WERI-Rb-1 (cell line): ENCODE measurements at places on chromosomes 11 and 22.
A peak's percentile ranks its signal among the peaks of the same experiment; 100 is the strongest.

DNA sequence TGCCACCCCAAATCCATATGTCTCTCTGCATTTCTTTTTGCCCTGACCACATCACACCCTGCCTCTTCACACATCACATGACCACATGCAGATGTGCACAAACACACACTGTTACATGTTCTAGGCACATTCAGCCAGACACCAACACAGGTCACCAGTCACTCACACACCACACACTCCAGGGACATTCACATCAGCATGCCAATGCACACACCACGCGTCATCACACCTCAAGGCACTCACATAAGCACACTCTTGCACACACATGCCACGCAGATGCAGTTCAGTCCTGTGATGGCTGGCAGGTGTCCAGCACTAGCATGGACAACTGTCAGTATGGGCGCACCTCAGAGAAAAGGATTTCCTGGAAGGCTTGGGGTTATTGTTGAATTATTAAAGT lies 77.0 kb upstream of the MYOD1 start:
- no peak for DNase-seq

GRCh38 chr11:44997566-44997965 lies 46.9 kb upstream of the TP53I11 start:
- DNase-seq, result peak; percentile 69

GRCh38 chr11:134562941-134563471 lies 151.0 kb upstream of the B3GAT1 start:
- DNase-seq, result no peak

- no peak for DNase-seq
Measured at GRCh38 chr11:35141571-35141971, 2.6 kb downstream of the CD44 start.

GRCh38 chr11:61642162-61642561 lies 38.0 kb upstream of the DAGLA start:
- DNase-seq, result no peak

DNA sequence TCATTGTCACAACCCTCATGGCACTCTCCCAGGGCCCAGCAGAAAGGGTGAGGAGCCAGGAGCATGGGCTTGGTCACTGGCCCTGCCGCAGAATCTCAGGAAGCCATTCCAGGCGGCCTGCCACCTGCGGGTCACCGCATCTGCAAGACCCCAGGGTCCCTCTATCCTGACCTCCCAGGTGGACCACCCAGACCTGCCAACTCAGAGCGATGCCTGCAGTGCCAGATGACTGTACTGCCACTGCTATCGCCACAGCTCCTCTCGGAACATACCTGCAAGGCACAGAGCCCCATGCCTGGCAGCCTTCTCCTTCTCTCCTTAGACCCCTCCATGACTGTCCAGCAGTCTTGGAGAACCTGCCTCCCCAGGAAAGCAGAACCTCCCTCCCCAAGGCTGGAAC lies 26.4 kb upstream of the ELFN2 start:
- no peak for DNase-seq

- no peak for DNase-seq
Measured at GRCh38 chr11:100923555-100923954, 206.1 kb downstream of the PGR start.

- no peak for DNase-seq
Measured at GRCh38 chr11:114232400-114233059, 63.7 kb upstream of the NNMT start.

GRCh38 chr11:70901951-70902521 lies 350.3 kb downstream of the SHANK2 start:
- DNase-seq, result no peak

GRCh38 chr11:32817181-32817851 lies 12.4 kb upstream of the PRRG4 start:
- no peak for DNase-seq

- DNase-seq, result no peak
Measured at GRCh38 chr11:2808850-2809846, 76.4 kb downstream of the CDKN1C start.

- no peak for DNase-seq
Measured at GRCh38 chr11:64864473-64865285, 13.7 kb downstream of the EHD1 start.

DNA sequence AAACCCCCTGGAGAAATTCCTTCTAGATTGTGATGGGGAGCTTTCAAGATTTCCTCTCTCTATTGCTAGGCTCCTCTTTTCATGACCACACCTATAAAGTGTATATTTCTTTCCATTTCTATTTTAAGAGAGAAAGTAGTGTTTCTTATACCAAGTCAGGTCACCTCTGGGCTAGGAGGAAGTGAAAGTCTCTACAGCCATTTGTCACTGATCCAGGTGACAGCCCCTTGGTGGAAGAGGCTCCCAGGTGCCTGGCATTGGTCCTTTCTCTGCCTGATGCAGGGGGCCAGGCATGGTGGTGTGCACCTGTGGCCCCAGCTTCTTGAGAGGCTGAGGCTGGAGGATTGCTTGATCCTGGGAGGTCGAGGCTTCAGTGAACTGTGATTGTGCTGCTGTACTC lies 64.7 kb downstream of the DHCR7 start:
- no peak for DNase-seq

DNA sequence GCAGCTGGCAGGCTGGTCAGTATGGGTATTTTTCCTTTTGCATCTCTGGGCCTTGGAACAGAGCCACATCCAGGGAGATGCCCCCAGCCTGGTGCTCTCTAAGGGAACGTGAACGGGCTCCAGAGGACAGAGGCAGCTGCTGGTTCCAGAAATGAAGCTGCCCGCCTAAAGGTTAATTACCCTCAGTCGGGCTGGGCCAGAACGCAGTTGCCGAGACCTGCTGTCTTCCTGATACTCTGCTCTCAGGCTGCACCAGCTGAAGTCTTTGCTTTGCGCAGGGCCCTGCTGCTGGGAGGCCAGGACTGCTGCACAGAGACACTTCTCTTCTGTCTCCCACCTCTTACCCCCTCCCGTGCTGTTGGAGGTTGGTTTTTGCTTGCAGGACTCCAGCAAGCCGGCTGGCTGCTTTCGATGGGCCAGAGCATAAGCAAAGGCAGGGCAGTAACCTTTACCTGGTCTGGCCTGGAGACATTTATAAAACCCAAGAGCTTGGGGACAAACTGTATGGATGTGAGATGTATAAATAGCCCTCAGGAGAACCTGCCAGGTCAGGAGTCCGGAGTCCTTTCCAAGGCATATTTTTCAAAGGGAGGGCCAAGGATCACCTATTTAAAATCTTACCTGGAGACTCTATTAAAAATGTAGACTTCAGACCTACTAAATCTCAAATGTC lies 197.1 kb downstream of the GRIK4 start:
- no peak for DNase-seq

- DNase-seq, result no peak
Measured at GRCh38 chr11:59222464-59223060, 9.8 kb upstream of the MPEG1 start.

GRCh38 chr11:131754671-131755070 lies 384.3 kb downstream of the NTM start:
- no peak for DNase-seq

- no peak for DNase-seq
Measured at GRCh38 chr11:62852523-62853188, 13.3 kb upstream of the WDR74 start.

DNA sequence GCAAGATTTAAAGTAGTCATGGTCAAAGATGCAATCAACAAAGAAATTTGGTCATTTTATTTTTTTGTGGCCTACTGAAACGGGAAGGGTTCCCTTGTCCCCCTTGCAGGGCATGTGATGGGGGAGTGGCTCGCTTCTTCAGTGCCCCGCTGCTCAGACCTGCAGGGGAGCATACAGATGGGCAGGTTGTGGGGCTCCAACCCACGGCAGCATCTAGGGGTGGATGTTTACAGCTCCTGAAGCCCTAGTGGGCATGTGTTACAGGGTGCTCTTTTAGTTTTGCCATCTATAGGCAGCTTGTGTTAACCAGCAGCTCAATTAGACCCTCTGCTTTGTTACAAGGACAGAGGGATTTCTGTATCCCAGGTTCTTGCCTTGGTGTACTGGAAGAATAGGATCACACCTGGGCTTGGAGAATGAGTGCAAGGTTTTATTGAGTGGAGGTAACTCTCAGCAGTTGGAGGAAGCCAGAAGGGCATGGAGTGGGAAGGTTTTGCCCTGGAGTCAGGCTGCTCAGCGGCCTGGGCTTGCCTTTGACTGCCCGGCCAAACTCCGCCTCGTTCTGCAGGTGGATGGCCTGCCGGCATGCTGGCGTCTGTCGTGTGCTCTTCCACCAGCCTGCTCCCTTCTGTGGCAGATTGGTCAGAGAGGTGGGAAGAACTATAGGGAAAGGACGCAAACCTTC lies 9.4 kb downstream of the GSTP1 start:
- DNase-seq, result no peak

GRCh38 chr22:50247748-50248147 lies 2.9 kb upstream of the TUBGCP6 start:
- DNase-seq, result no peak

GRCh38 chr22:18024276-18024939 lies at the start of gene MICAL3:
MICAL3 (minus strand) TSS chr22:18024561; CDS start chr22:17906812, 117,749 bp downstream.
- peak; percentile 60 for DNase-seq

DNA sequence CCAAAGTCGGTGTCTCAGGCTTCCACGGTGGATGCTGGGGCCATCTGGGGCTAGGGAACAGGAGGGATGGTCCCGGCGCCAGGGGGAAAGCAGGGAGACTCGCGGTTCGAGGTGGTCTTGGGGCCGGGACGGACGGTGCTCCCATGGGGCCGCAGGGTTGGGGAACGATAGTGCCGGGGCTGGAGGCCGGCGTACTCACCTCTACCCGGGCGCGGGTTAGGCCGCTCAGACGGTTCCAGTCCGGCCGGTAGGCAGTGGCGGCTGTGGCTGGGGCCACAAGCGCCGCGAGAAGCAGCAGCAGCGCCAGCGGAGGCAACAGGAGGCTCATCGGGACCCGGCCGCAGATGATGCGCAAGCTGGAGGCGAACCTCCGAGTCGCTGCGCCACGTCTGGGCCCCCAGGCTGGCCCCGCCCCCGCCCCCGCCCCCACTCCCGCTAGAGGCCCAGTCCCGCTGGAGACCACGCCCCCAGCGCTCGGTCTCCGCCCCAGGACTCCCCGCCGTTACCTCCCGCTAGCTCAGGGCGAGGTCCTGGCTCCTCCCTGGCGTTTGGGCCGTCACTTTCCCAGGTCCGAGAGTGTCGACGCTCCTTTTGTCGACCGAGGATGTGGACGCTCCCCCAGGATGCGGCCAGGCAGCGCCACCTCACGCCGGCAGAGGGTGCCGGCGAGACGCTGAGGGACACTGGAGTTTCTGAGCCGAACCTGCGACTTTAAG lies at the start of gene SELENOM:
TSS of gene SELENOM (minus strand) at position 391 of the 716 bp plus-strand sequence. CDS start at position 328, 63 bp downstream.
- DNase-seq, result peak; percentile 84
